LoVo (cell line): ENCODE measurements at places on chromosomes 1 and 21.

DNA sequence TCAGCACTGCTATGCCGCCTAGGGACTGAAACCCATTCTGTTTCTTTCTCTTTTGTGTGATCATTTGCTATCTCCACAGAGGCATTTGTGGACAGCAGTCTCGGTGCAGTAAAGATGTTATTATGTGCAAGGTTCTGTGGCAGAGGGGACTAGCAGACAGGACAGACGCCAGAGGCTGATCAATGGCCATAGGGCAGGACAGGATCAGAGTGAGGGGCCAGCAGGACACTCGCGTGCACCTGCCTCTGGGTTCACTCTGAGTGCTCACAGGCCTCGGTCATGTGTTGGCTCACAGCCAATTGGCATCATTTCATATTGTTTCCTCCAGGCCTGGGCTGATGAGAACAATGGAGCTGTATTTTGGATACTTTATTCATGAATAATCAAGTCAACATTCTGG lies 212.6 kb downstream of the TGFB2 start:
- no peak for DNase-seq

- DNase-seq: no peak
Observed at GRCh38 chr1:28163496-28164161, 12.9 kb downstream of the PTAFR start.

DNA sequence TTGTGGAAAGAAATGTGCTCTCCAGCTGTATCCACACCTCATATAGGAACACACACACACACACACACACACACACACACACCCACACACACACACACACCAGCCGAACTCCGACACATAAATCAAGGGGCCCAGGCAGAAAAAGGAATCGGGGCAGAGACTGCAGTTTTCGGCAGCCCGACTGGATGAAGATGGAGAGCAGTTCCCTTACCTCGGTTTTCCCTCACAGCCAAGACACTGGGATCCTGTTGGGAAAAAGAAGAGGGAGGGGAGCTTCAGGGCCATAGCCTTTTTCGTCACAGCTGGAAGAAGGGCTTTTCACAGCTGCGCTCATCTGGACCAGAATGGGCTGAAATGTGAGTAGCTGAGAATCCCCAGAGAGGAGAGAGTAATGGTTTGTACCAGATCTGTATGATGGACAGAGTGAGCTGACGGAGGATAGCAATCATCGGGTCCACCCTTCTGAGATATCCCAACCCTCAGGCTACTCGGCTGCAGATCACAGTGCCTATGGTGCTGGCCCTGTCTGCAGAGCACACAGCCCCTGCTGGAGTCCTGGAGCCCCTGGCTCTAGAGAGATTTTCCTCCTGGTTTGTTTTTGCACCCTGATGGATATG lies 37.7 kb downstream of the PIK3C2B start:
- no peak for DNase-seq

GRCh38 chr1:229159668-229160544 lies 111.0 kb upstream of the RAB4A start:
- no peak for DNase-seq

DNA sequence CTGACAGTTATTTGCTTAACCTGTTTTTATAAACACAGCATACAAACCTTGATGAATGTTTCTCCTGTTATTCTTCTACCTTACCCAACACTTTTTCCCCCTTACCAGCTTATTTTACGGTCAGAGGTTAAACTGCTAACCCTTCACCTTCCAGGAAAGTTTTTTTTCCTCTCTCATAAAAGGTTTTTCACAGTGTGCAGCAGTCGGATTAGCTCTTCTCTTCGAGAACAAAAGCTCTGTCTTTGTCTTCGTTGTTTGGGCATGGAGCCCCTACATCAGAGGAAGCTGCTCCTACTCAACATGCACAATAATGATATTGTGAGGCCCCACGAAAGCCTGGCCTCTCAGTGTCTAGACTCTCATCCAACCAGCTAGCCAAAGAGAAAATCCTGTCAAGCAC lies 42.0 kb downstream of the DENND1B start:
- no peak for DNase-seq

DNA sequence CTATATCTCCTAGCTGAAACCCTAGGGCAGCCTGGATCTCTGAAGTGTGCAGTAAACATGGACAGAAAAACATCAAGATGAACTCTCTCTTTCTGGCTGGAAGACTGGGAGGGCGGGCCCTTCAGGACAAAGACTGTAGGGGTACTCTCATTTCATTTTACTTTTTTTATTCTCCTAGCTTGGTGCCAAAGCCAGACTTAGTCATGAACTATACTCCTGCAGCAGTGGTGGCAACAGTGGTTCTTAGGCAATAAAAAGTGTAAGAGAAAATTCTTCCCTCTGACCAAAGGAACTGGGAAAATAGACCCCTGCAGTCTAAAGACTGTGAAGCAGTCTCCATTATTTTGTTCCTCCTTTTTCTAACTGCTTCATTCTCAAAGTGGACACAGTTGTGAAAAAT lies 213.8 kb upstream of the JUN start:
- DNase-seq: no peak

DNA sequence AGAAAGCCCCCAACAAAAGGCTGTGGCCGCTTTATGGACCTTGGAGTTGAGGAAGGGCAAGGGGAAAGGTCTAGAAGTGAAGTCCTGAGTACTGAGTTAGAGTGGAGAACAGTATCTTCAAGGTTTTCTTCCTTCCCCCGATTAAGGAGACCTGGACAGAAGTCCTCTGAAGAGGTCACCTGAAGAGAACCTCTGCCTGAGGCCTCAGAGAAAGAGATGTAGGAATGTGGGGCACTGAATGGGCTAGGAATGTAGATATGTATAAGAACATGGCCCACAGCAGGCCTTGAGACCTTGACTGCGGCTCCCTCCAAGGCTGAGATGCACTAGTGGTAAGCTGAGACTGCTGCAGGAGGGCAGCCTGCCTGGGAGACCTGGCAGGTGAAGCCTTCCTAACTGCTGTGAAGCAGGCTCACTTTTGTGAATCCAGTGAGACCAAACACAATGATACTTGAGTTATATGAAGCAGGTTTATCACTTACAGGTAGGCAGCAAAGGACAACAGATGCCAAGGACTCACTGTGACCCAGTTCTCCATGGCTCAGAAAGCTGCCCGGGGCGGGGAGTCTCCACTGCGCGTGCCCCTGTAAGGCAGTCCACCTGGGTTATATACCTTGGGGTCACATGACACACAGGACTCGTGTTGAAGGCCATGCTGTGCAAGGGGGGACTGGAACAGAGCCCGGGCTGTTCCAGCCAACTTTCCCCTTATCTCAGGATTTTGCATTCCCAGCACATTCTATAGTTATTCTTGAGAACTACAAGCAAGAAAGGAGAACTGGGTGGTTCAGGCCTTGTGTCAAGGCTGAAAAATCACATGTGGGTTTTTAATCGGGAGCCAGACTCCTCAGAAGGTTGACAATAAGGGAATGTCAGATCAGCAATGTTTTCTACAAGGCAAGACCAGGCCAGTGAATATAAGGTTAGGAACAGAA lies 78.8 kb upstream of the PPM1J start:
- no peak for DNase-seq

GRCh38 chr1:36085126-36085525 lies 1.2 kb downstream of the TEKT2 start:
- no peak for DNase-seq

DNA sequence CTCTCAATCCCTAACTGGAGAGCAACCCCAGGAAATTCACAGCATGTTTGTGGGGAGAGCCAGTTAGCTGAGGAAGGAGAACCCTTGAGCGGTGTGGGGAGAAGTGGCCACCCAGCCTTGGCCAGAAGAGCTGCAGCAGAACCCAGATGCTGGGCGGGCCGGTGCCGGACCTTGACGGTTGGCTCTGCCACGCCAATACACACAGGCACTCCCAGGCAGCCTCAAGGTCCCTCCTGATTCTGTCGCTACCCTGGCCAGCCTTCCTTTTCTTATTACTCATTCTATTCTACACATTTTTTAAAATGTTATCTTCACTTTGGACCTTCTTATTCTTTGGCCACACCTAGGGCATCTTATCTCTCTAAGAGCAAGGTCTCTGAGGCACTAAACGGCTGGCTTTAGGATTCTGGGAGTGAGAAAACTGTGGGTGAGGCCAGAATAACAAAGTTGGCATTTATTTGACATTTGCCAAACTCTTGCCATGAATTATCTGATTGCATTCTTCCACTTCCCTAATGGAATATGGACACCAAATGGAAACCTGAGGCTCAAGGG lies 50.4 kb upstream of the GPR37L1 start:
- peak; percentile 44 for DNase-seq

GRCh38 chr1:227950735-227951346 lies 3.1 kb upstream of the WNT9A start:
- no peak for DNase-seq

DNA sequence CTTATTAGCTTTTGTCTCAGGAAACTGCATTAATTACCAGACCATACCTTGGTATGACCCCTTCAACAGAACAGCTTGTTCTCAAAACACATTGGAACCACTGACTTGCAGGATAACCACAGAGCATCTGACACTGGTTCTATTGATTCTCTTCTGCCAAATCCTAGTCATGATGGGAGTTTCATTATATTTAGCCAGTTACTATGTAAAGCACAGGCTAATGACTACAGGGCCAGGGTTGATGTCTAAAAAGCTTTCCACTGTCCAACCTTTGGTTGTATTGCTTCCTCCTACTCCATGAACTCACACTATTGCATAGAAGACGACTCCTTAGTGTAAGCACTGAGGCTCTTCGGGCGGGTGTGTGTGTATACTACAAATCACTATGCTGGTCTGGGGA lies 3.8 kb downstream of the STMN1 start:
- DNase-seq: no peak

DNA sequence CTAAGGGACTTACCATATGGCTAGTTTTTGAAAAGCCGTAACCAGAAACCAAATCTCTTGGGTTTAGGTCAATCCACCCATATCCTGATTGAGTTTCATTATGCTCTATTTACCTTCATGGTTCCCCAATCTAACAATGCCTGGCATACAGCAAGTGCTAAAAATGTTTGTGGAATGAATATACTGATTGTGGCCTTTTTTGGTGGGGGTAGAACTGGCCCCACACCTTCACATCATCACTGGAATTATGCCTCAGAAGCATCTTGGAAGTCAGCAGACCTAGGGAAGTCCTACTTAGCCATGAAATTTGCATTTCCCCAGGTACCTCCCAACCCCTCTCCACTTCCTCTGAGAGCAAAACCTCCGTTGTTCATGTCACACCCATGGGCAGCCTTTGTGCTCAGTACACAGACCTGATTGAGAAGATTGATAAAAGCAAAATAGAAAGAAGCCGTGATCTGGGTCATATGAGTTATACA lies 17.8 kb upstream of the SLAMF1 start:
- DNase-seq: no peak

- DNase-seq: no peak
Observed at GRCh38 chr1:229208481-229208880, 62.4 kb upstream of the RAB4A start.

DNA sequence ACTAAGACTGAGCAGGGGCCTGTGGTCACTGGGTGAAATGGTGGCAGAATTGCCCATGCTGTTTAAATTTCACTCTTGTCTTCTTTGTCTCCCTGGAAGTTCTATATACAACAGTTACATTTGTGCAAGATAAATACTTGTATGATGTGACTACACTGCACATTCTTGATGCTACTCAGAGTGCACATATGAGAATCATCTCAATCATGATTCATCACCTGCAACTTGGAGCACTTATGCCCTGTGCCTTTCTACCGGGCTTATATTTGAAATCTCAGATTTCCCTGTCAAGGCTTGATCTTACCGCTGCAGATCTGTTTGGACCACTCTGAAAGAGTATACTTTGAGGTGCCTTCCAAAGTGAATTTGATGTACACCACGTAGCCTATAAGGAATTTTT lies 10.6 kb downstream of the PGM1 start:
- DNase-seq: no peak

- DNase-seq: peak; percentile 95
Observed at GRCh38 chr21:41766883-41767605, at the start of gene RIPK4. Gene RIPK4, minus strand, starts transcription at chr21:41767052. Its CDS starts 11 bp downstream, at chr21:41767041.

DNA sequence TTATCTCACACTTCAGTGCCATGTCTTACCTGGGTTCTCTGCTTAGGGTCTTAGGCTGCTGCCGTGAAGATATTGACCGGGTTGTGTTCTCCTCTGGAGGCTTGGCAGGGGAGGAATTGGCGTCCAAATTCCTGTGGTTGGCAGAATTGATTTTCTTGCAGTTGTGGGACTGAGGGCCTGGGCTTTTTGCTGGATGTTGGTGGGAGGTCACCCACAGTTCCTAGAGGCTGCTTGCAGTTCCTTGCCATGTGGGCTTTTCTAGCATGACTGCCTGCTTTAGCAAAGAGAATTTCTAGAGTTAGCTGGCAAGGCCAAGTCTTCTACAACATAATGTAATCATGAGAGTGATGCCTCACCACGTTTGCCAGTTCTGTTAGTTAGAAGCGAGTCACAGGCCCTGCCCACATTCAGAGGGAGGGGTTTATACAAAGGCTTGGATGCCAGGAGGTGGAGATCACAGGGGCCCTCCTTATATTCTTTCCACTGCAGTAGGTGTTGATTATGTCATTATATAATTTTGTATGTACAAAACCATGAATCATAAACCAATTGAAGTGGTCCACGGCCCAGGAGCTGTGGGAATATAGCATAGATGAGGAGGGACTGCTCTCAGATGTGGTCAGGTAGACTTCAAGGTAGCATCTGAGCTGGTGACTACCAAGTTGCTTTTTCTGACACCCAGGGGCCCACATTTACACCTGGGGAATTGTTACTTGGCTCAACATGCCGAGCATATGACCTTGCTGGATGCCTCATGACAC lies 6.6 kb downstream of the UBL4B start:
- no peak for DNase-seq

DNA sequence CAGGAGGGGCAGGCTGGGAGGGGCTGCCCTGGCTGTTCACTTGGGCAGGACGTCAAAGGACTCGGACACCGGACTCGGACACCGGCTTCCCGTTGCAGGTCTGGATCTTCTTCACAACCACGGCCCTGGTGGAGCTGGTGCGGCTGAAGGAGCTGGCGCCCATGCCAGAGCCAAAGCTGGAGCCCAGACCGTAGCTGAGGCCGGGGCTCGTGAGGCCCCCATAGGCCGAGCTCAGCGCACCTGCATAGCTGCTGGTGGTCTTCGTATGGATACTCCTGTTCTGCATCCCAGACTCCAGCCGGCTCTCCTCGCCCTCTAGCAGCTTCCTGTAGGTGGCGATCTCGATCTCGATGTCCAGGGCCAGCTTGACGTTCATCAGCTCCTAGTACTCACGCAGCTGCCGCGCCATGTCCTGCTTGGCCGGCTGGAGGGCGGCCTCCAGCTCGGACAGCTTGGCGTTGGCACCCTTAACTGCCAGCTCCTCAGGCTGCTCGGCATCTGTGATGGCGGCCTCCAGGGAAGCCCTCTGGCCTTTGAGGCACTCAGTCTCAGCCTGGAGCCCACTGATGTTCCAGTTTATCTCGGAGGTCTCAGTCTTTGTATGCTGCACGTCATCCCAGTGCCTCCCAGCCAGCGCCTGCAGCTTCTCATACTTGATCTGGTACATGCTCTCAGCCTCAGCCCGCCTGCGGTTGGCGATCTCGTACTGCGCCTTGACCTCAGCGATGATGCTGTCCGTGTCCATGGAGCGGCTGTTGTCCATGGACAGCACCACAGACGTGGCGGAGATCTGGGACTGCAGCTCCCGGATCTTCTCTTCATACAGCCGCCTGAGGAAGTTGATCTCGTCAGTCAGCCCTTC lies 15.1 kb upstream of the KLF17 start:
- DNase-seq: no peak
